ENCODE measurements at places on chromosomes 2 and 18.
A peak's percentile ranks its signal among the peaks of the same experiment; 100 is the strongest.

DNA sequence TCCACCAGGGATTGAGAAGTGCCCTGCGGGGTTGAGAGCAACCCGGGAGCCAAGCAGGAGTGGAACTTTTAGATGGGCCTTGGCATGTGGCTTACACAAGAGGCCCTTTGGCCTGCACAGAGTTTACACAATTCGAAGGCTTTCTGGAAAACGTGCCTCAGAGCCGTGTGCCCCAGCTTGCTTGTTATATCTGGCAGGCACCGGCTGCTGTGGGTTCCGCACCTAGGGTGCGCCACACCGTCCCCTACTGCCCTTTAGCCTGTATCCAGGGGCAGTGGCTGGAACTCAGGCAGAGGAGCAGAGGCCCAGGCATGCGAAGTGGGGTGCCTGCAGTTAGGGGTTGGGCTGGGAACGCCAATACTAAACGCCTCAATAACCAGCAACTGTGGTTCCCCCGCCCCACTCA, 32.9 kb upstream of the EDAR start:
- DNase-seq: no peak

DNA sequence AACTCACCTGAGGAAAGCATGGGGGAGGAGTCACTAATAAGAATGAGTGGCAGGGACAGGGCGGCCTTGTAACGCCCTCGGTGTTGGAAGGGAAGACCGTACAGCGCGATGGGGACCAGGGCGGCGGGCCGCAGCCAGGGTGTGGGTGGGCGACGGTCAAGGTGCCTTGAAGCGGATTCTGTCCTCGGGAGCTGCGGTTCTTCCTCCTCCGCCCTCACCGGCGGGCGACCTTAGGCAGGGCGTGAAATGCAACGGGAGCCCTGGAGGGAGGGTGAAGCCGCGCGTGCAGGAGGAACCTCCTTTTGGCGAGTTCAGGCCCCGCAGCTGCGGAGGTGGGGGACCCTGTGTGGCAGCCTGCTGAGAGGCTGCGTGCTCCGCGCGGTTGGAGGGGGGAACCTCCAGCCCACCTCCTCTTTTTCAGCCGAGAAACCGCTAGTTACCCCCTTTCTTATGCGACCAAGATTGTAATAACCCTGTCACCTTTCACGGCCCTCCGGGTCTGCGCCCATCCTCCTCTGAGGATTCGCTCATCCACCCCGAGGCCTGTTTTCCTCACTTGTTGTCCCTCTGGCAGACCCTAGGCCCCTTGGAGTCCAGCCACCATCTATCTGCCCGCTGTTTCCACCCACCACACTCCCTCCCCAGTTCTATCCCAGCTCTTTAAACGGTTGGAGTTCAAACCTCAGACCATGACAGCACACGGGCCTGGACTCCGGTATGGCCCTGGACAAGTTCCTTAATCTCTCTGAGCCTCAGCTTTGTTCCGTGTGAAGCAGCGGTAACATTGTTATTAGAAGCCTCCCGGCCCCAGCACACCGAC, 823 bp upstream of the RNU2-63P start:
- DNase-seq: no peak

- DNase-seq: peak; percentile 16
Observed at GRCh38 chr2:204491528-204491927, 53.7 kb upstream of the PARD3B start.

- DNase-seq: peak; percentile 20
Observed at GRCh38 chr2:219045937-219046550, 4.7 kb upstream of the CFAP65 start.

DNA sequence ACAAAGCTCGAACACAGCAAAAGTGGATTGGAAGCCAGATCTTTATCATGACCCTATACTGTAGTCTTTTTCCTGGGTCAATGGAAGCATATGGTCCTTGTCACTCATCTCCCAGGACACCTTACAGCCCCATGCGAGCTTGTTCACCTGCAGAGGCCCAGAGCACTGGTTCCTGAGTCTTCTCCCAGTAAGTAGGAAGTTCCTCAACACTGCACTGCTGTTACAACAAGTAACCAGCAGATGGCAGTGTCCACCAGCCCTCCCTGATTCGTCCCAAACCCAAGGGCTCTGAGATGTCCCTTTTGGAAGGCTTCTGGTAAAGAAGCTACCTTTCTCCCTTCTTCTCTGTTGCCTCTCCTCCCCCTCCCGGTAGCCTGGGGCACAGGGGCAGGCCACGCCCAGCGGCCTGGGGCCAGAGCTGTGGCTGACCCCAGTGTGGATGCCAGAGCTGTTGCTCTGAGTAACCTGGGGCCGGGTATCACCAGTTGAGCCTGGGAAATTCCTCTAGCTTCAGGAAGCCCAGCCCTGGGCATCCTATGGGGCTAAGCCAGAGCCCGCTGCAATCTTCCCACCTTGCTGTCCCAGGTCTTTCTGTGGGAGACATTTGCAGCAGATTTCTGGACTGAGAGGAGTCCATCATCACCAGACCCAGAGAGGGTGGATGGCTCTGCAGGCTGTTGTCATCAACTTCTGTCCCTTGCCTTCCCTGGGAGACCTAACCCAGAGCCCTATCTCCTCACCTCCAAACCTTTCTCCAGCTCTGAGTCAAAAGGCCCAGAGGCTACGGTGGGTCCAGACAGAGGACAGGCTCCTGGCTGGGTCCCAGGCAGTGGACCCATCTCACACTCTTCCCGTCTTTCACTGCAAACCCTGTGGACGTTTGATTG, 5.3 kb upstream of the GDF7 start:
- DNase-seq: peak; percentile 63

GRCh38 chr2:137321566-137321965, 556.2 kb downstream of the THSD7B start:
- no peak for DNase-seq

DNA sequence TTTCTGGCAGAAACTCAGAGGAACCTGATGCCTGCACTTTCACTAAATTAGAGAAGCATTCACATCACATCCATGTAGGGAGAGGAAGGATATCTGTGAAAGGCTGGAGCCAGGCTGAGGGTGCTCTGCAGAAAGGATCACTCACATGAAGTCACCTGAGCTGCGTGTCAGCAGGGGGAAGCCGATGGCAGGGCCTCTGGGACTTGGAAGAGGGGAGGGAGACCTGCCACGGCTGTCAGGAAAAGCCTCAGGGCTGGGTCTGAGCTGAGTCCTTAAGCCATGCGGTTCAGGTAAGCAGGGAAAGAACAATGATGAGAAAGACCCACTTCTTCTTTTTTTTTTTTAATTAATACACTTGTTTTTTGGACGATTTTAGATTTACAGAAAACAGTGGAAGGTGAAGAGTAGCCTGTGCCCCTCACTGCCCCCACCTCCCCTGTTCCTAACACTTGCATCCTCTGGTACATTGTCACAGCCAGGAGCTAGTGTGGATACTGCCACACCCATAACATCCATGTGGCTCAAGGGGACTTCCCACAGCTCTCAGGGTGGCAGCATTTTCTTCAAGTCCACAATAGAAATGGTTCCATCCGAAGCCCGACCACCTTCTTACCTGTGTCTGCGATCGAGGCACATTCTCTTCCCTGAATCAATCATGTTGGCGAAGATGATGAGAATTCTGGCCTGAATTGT, 156.5 kb upstream of the TPO start:
- DNase-seq: no peak

DNA sequence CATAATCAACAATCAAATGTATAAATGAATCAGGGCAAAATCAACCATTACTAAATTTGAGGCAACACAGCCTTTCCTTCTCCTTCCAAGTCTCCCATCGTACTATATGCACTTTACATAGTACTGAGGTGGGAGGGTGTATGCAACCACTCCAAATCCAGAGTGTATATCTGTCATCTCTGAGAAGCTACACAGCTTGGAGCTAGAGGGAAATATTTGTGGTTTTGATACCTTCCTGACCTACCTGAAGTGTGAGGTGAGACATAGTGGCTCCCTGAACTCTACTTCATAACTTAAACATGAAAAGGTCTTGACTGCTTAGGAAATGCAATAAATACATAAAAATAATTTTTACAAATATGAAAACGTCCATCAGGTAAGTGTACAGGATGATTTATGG, 30.1 kb upstream of the SLC40A1 start:
- no peak for DNase-seq

DNA sequence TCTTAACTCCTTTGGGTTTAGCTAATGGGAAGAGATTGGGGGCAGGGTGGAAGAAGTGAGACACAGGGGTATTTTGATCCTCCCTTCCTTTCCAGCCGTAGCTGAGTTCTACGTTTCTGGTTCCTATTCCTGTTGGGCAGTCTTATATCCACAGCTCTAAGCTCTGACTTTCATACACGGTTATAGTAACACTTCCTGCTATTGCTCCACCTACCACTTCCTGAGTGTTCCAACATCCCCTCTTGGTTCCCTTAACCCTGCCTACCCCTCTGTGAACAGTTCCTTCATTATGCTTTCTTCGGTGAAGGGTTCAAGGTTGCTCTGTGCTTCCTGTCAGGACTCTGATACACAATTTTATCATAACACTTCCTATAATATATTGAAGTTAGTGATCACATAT, 205.1 kb downstream of the DNAH7 start:
- no peak for DNase-seq
